NCI-H1092 treated with DMSO at 0.1 percent for 48 hours (cell line): ENCODE measurements at places on chromosomes 4 and X.

DNA sequence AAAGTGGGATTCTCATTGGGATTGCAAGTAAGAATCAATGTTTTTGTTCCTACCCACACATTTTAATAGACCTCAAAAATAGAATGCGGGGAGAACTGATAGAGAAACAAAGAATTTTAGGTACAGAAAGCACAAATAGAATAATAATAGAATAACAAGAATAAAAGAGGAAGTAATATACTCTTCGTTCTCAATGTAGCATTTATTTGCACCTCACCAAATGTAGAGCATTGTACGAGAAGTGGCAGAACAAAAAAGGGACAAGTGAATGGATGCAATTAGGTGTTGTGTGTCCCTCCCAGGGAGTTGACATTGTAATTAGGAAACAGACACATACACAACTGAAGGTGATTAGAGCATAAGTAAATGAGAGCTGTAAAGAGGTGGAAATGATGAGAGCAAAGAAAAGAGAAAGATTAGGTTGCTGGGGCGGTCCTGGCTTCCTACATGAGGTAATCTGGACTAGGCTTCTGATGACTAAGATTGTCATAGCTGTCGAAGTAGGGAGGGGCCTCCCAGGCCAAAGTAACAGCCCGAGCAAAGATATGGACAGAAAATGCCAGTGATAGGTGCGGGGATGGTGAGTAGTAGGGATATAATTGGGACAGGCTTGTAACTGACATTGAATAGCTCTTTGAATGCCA is 10.4 kb downstream of the RAB9A start:
- no peak for DNase-seq

- DNase-seq, result peak; percentile 45
Observed at GRCh38 chrX:153554519-153555167, 37.2 kb downstream of the ATP2B3 start.

GRCh38 chr4:176534566-176534965 is 214.8 kb downstream of the SPCS3 start:
- DNase-seq, result no peak

DNA sequence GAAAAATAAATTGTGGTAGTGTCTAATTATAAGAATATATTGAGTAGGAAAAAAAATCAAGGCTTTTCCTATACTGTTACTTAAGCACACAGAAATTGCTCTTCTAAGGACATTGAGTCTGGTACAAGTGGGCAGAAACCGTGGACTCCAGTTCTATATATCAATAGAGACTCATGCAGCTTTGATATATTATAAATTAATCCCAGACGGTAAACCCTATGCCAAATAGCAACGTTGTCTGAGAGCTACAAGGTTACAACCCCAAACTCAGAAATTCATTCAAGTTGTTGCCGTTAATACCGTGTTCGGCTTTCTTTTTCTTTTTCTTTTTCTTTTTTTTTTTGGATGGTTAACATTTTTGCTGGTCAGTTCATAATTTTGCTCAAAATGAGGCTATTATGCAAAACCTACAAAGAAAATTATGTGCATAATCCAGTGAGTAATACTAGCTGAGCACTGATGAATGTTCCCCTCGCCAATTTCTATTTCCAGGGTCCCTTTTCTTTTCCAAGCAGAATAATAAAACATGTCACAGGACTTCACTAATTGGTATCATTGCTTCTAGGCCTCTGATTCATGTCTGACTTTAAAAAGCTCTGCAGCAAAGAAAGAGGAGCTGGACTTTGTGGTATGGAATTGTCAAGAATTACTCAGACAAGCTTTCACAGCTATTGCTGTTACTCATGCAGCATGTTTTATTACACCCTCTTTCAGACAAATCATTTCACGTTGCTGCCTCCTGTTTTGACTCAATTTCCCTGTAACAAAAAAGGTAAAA is 737.7 kb downstream of the NLGN4X start:
- DNase-seq, result no peak

DNA sequence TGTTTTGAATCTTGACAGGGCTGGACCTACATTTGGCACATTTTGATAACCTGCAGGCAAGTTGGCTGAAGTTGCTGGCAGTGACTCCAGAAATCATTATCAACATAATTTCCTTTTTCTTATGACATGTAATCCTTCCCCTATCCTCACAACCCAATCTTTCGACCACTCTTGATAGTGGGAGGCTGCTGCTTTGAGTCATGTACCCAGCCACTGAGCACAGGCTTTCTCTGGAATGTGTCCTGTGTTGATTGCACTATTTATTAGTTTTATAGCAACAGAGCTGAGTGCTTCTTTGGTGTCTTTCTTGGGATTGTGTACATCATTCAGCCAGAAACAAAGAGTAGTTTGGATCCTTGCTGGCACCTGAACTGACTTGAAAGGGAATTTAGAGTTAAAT is 183.1 kb upstream of the LEF1 start:
- DNase-seq, result no peak

- DNase-seq, result no peak
Observed at GRCh38 chr4:38223306-38223705, 263.1 kb downstream of the PTTG2 start.

DNA sequence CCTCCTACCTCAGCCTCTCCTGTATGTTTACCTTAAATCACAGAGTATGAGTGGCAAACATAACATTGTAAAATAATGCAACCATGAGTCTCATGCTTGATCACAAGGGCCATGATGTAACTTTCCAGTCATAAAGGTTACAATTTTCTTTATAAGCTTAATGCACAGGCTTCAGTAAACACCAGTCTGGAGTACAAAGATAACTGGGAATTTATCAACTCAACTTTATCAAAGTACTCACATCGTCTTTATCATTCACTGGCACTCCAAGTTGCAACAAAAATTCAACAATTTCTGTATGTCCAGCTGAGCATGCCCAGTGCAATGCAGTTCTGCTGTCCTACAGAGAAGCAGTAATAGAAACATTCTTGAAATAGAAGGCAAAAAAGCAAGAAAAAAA is 2.8 kb downstream of the PSMD10 start:
- DNase-seq, result no peak

GRCh38 chr4:14934704-14935390 is 67.4 kb upstream of the CPEB2 start:
- no peak for DNase-seq

DNA sequence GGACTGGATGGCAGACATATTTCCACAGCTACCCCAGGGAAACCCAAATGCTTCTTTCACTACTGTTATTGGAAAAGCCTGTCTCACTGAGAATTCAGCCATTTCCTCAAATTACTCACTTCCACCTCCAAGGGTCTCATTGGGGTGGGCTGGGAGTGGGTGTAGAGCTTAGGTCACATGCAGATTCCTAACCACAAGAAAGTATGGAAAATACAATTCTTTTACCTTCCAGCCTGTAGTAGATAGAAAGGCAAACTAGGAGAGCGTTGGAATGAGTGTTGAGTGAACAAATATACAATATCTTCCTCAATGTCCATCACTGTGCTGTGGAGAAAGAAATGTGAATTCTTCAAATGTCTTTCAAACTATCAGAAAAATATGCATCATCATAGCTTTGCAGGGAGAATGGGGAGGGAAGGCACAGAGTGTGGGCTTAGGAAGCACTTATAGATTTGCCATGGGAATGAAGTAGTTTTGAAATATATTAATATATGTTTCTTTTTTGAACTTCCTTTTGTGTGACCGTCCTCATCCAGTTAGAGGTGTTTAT is 245.3 kb upstream of the JADE1 start:
- DNase-seq, result no peak

GRCh38 chrX:31178769-31179125 is 106.9 kb upstream of the FTHL17 start:
- no peak for DNase-seq

DNA sequence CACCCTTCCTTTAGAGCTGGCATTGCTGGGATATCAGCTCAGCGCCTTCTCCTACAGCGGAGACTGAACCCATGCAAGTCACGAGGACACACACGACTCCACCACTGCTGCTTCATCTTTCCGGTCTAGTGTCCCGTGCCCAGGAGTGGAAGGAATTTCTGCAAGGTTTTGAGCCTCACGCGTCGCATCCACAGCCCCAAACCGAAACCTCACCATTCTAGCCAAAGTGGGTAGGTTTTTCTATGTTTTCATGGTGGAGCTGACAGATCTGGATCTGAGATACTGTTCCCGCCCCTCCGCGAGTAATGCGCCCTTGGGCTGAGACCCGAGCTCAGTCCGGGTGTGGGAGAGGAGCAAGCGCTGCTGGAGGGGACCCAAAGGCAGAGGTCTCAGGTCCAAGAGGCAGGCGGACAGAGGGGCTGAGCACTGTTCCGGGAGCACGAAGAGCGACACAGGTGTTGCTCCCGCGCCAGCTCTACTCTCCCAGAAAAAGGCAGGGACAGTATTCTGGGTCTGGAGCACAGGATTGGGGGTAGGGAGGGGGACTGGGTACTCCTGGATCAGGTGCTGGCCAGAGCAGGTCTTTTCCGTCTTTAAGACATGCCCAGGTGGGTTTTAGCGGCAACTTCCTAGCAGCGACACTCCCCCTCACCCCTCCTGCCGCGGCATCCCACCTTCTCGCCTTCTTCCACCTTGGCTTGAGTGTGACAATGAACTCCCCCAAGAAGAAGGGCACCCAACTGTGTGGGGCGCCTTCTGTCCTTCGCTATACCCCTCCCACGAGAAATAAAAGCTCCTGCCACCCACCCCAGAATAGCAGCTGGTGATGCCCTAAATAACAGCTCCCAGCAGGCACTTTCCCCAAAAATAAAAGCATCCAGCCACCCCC is 1.8 kb downstream of the EPHA5 start:
- DNase-seq, result no peak

DNA sequence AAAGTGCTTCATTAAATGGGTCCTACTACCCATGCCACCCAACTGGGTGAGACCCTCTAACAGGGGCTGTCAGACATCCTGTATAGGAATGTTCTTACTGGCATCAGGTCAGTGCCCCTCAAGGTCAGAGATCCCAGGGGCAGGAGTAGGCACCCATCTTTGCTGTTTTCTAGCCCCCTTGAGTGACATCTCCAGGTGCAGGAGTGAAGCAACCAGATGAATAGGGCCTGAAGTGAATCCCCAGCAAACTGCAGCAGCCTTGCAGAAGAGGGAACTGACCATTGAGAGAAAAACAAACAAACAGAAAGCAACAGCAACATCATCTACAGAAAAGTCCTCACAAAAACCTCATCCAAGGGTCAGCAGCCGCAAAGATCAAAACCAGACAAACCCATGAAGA is 55.8 kb upstream of the GNRHR start:
- no peak for DNase-seq

- no peak for DNase-seq
Observed at GRCh38 chr4:787561-787981, 38.4 kb downstream of the CPLX1 start.

DNA sequence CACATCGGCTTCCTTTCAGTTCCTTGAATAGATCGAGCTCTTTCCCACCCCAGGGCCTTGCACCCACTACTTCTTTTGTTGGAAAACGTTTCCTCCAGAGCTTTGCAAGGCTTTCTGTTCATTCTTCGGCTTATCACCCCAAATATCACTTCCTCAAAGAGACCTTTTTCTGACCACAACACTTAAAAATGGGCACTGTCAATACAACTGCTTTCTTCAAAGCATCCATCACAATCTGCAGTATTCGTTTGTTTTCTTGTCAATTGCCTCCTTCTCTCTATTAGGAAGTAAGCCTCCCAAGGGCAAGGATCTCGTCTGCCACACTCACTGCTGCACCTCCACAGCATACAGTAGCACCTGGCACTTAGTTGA is 17.7 kb upstream of the CENPU start:
- DNase-seq, result no peak

DNA sequence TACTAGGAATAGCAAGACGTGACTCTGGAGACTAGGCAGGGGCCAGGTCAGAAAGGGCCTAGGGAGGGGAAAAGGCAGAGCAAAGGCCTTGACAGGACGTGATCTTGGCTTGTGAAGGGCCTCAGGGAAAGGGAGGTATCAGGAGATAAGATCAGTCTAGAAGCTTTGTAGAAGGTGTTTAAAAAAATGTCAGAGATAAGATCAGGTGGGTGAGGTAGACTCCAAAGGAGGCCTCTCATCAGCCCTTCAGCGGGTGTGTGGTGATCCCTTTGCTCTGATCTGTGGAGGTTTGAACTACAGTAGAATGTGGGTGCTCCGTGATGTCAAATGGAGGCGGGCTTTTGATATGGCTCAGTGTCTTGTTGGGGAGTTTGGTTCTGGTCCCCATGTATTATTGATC is 78.8 kb upstream of the PRPS1 start:
- DNase-seq, result no peak

DNA sequence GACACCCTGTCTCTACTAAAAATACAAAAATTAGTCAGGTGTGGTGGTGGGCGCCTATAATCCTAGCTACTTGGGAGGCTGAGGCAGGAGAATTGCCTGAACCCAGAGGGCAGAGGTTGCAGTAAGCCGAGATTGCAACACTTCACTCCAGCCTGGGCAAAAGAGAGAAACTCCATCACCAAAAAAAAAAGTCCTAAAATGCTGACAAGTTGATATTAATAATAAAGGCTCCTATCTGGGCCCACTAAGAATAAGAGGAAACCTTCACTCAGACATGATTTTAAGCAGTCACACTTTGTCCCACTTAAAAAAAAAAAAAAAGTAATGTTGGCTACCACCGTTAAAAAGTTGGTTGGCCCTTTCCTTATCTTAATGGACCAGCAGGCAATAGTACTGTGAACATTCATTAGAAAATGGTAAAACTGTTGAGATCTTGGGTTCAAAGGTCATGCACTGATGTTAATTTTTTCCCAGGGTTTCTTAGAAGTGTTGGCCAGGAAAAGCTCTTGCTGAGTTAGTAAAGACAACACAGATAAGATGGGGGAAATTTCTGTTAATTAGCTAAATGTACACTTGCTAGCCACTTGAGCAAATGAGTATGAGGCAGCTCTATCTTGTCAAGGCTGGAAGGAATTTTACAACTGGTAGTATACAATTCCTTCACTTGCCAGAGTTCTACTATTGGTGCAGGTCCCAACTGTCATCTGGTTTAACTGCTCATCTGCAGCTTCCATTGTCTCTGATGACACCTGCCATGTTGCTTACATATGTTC is 43.6 kb upstream of the BMP2K start:
- no peak for DNase-seq

GRCh38 chr4:98514741-98515469 is 143.5 kb downstream of the TSPAN5 start:
- no peak for DNase-seq

DNA sequence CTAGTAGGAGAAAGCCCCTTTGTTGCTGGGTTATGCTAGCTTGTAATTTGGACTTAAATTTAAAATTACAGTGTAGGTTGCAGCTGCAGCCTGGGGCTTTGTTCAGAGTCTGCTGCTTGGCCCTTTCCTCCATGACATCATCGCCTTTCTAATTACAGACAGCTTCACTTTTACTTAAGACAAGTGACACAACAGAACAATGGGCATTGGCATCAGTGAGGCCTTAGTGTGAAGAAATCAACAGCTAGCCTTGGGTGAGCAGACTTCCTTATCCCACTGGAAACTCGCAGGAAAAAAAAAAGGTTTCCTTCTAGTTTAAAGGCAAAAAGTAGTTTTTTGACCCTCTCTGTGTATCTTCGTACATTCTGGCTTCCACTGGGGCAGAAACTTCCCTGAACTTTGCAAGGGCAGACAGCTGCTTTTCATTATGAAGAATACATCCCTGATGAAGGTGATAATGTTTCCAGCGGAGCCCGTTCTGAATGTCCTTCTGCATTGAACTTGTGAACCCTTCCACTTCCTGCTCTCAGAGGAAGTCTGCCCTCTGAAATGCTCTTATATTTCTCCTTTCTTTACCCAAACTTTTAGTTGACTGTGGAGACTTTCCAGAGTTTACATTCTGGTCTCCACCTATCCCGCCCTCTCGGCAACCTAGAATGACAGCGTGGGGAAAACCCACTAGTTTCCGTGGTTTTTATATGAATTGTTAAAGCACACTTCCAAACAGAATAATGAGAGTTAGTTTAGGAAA is 123.2 kb upstream of the FAM9C start:
- no peak for DNase-seq

GRCh38 chrX:44884944-44885343 is 12.0 kb downstream of the KDM6A start:
- no peak for DNase-seq

GRCh38 chr4:13777341-13777740 is 149.8 kb upstream of the BOD1L1 start:
- DNase-seq, result no peak
